ENCODE measurements at places on chromosomes 5 and 9.
A peak's percentile ranks its signal among the peaks of the same experiment; 100 is the strongest.

DNA sequence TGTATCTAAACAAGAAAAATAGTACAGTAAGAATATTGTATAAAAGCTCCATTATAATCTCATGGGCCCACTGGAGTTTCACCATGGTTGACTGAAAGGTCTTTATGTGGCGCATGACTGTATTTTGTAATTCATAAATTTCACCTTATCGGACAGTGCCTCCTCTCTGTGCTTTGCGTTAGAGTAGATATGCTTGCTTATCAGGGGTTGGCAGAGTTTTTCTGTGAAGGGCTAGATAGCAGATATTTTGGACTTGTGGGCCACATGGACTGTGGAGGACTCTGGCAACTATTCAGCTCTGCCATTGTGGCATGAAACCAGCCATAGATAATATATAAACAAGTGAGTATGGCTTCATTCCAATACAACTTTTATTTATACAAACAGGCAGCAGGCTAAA is 23.2 kb downstream of the GAPVD1 start:
- peaks cover 8% of the 10 kb centered on the region for H3K4me1 ChIP-seq
- peak overlapping the region; percentile 23 for H3K27ac ChIP-seq
- no peak overlapping the region for H3K4me3 ChIP-seq
- H3K36me3 ChIP-seq = no peaks in the 10 kb centered on the region

- peaks cover 34% of the 10 kb centered on the region for H3K4me1 ChIP-seq
- no peaks in the 10 kb centered on the region for H3K36me3 ChIP-seq
- DNase-seq = no peak
- H3K27ac ChIP-seq = peak overlapping the region; percentile 42
- no peak overlapping the region for H3K4me3 ChIP-seq
- no peaks in the 10 kb centered on the region for H3K27me3 ChIP-seq
Observed at GRCh38 chr5:40401284-40402006, 278.3 kb upstream of the PTGER4 start.

- no peaks in the 10 kb centered on the region for H3K36me3 ChIP-seq
- H3K4me1 ChIP-seq = no peaks in the 10 kb centered on the region
- H3K27me3 ChIP-seq = peaks cover 8% of the 10 kb centered on the region
- H3K27ac ChIP-seq = no peak overlapping the region
- no peak overlapping the region for H3K4me3 ChIP-seq
Observed at GRCh38 chr9:72257814-72258213, 107.2 kb downstream of the ZFAND5 start.

DNA sequence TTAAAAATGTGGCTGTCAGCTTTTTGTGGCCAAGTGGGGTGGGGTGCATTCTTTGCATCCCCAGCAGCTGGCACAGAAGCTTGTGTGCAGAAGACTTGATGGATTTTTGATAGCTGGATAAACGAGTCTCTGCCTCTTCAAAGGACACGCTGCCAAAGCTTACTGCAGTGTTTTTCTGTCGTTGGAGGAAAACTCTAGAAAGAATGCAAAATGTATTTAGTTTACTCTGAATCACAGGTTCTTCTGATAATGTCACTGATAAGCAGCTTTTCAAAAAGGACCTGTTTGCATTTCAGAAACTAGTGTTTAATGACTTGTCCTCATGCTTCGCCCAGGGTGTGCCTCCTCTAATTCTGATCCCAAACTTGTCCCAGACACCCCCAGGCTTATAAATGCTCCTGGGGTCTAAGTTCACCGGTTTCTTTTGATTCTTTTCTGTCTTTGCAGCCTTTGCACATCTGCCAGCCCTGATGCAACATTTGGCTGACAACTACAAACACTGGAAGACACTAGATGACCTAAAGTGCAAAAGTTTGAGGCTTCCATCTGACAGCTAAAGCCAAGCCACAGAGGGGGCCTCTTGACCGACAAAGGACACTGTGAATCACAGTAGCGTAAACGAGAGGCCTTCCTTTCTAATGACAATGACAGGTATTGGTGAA is 66.0 kb downstream of the WDR41 start:
- peak overlapping the region; percentile 17 for H3K27ac ChIP-seq
- no peak overlapping the region for H3K4me3 ChIP-seq
- H3K27me3 ChIP-seq = no peaks in the 10 kb centered on the region

- peaks cover 4% of the 10 kb centered on the region for H3K36me3 ChIP-seq
- H3K27me3 ChIP-seq = peaks cover 6% of the 10 kb centered on the region
- DNase-seq = no peak
- no peak overlapping the region for H3K27ac ChIP-seq
- H3K4me1 ChIP-seq = no peaks in the 10 kb centered on the region
Observed at GRCh38 chr5:40655138-40655537, 24.6 kb upstream of the PTGER4 start.

- peak overlapping the region; percentile 60 for H3K27ac ChIP-seq
- H3K4me1 ChIP-seq = peaks cover 21% of the 10 kb centered on the region
- H3K4me3 ChIP-seq = no peak overlapping the region
- no peaks in the 10 kb centered on the region for H3K36me3 ChIP-seq
- H3K27me3 ChIP-seq = no peaks in the 10 kb centered on the region
Observed at GRCh38 chr5:157718519-157718918, 12.7 kb upstream of the THG1L start.

Data from chondrocyte (in vitro differentiated cells).